CD8-positive, alpha-beta memory T cell (primary cell): ENCODE measurements at places on chromosomes 6 and 20. TPM values are rescaled to one million over a fixed set of nuclear protein-coding genes. Genes with fewer than 3 reads are reported as not detected.

- no peak for DNase-seq
These were observed 10.7 kb downstream of the HCK start for GRCh38 chr20:32062776-32063170.

GRCh38 chr6:3593161-3593560 is 136.3 kb upstream of the SLC22A23 start:
- no peak for DNase-seq

DNA sequence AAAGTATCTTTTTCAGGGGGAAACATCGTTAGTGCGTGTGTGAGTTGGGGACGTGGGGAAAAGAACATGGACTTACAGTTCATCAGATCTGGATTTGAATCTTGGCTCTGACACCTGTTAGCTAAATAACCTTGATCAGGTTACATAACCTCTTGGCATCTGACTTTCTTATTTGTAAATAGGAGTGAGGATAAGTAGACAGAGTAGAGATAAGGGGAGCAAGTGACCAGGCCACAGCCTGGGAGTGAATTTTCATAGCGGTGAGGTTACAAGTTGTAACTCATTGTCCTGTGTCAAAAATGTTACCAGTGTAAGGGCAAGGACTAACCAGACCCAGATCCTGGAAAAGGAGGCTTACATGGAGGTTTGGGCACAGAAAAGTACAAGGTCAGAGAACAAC is 733.5 kb upstream of the MMS22L start:
- DNase-seq, result no peak

GRCh38 chr20:35252037-35252461 is 25.6 kb downstream of the MMP24 start:
- DNase-seq, result peak; percentile 34

DNA sequence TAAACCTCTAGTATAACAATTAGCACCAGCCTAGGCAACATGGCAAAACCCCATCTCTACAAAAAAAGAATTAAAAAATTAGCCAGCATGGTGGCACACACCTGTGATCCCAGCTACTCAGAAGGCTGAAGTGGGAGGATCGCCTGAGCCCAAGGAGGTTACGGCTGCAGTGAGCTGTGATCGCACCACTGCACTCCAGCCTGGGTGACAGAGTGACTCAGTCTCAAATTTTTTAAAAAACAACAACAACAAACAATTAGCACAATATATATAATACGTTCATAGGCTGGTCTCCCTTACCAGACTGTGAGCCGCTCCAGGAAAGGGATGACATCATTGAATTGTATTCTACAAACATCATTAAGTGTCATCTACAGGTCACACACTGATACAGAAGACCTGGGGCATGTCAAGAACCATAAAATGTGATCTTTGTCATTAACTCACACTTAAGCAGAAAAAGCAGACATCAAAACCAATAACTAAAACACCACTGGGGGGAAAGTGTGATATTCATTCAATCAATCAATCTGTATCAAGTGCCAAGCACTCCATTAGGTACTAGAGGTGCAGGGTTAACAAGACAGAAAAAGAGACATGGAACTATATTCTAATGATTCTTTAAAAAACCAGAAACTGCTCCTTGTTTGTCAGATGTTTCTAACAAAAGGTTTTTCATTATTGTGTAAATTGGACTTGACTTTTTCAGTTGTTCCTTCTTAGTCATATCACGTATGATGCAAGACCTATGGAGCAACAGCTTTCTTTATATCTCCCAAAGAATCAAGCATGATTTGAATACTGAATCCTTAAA is 17.8 kb downstream of the MAP3K5 start:
- no peak for DNase-seq

- no peak for DNase-seq
These were observed 63.6 kb downstream of the IPCEF1 start for GRCh38 chr6:154292855-154293519.

ARMC2 gene
- polyA plus RNA-seq, result 6.1 TPM

- no peak for DNase-seq
These were observed 61.1 kb upstream of the SCAF8 start for GRCh38 chr6:154672086-154672485.

DNA sequence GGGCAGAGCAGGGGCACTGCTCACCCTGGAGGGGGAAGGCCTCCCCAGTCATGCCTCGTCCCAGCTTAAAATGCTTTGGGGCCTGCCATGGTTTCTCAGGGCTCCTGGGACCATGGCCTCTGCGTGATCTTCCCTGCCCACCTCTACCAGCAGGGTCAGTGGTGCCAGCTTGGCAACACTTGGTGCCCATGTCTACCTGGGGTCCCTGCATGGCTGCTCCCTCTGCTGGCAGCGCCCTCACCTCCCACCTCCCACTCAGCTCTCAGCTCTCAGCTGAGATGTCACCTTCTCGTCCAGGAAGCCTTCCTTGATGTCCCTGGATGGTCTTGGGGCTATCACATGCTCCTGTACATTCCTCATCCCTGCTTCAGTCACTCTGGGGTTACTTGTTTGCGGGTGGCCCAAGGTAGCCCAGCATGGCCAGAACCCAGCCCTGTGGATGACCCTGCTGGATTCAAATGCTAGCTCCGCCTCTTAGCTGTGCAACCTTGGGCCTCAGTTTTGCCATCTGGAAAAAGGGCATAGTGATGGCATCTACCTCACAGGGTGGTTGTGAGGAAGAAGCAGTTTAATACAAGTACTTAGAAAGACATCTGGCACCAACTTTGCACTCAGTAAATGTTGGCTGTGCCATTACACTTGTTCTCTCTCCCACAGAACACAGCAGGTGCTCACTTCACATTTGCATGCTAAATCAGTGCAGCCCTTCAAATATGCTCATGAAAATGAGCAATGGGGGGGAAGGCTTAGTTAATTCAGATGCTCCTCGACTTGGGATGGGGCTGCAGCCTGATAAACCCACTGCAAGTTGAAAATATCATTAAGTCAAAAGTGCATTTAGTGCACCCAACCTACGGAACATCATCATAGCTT is 53.5 kb upstream of the PTPN1 start:
- DNase-seq, result no peak

GRCh38 chr6:23003671-23004467 is 434.5 kb downstream of the HDGFL1 start:
- no peak for DNase-seq

GRCh38 chr6:29757701-29758293 is 34.6 kb downstream of the HLA-F start:
- no peak for DNase-seq

DNA sequence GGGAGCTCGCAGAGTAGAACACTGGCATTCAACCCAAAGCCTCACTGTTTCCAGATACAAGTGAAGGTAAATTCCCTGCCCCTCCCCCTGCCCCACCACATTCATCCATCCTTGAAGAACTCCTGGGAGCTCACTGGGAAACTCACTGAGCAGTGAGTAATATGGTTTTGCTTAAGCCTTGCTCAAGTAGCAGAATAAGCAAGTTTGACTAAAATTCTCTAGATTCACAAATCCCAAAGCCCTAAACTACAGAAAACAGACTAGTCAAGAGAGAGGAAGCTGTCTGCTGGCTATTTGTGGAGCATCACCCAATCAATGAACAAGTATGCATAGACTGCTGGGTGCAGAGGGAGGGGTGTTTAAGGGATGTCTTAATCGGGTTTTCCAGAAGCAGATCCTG is 82.1 kb downstream of the UNC5CL start:
- DNase-seq, result no peak

- no peak for DNase-seq
These were observed 103.6 kb upstream of the KCNK16 start for GRCh38 chr6:39426073-39426456.

SLC22A3 gene
- polyA plus RNA-seq, result not detected

HLA-B gene
- 8,337 TPM for polyA plus RNA-seq

LCA5 gene
- 0.12 TPM for polyA plus RNA-seq

DNA sequence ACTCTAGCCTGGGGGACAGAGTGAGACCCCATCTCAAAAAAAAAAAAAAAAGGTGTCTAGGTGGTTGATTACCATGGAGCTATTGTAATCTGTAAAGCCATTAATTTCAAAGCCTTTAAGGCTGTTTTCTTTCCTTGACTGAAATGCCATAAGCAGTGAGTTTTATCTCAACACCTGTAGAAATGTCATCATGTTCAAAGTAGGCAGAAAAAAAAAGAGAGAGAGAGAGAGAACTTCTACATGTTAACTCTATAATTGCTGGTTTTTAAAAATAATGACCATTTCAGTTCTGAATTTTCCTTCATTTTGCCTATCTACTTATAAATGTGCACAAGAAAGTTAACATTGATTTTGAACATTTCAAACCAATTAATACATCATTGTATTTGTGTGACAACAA is 29.7 kb upstream of the POLR1H start:
- no peak for DNase-seq

GRCh38 chr6:113998811-113999210 is 27.9 kb upstream of the HDAC2 start:
- DNase-seq, result no peak

XKR7 gene
- polyA plus RNA-seq, result 0.02 TPM

NR2E1 gene
- polyA plus RNA-seq, result not detected

OOEP gene
- polyA plus RNA-seq, result not detected

DNA sequence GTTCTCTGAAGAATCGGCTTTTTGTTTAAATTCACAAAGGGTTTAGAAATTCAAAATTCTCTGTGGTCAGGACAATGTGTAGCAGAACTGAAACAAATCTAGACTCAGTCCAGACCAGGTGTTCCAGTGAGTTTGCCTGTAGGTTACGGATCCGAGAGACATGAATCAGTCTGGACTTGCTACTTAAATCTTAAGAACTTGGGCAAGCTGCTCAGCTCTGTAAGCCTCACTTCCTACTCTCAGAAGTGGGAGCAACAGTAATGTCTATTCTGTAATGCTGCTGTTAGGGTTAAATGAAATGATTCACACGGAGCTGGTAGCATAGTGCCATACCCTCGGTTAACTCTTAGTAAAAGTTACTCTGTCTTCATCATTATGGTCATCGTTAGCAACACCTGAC is 37.7 kb downstream of the HECA start:
- no peak for DNase-seq

DNAJC5 gene
- polyA plus RNA-seq, result 8.3 TPM

FYN gene
- 611 TPM for polyA plus RNA-seq

EDN1 gene
- polyA plus RNA-seq, result not detected

BCAS4 gene
- 29.3 TPM for polyA plus RNA-seq

- DNase-seq, result no peak
These were observed 29.0 kb downstream of the RTN4IP1 start for GRCh38 chr6:106600329-106600728.

DNA sequence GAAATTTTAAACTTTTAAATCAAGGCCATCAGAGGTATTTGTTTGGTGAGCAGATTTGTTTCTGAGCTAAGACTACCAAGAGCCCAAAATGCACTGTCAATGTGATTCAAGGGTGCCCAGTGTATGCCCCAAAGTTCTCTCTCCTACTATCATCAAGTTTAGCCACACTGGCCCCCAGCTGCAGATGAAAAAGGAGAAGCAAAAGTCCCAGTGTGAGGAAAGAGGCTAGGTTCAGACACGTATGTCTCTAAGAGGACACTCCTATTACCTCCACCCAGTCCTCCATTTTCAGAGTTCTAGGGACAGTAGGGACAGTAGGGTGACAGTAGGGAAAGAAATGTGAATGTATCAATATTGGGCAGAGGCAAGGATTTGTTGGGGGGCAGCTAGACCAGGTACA is 230.8 kb downstream of the CD83 start:
- DNase-seq, result no peak

DNA sequence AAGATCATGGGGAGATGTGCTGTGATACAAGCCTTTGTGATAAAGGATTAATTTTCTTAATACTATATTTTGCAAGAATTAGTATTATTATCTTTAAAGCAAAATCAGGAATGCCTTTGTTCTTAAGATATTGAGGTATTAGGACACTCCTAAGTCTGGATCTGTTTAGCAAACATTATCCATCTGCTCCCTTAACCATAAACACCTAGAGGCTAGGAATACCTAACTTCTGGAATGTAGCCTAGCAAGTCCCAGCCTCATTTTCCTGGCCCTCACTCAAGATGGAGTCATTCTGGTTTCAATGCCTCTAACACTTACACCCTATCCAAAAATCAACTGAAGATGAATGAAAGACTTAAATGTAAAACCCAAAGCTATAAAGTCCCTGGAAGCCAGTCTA is 106.3 kb upstream of the GJE1 start:
- DNase-seq, result no peak
